ENCODE measurements at places on chromosomes 3 and 15. TPM values are rescaled to one million over a fixed set of nuclear protein-coding genes. Genes with fewer than 3 reads are reported as not detected.

Gene CLDN16
- not detected for total RNA-seq

- no peak for DNase-seq
Observed at GRCh38 chr3:183369627-183370026, 58.8 kb downstream of the MCF2L2 start.

Gene FES
- total RNA-seq: 35.5 TPM

Gene MEIS2
- 85.0 TPM for total RNA-seq

DNA sequence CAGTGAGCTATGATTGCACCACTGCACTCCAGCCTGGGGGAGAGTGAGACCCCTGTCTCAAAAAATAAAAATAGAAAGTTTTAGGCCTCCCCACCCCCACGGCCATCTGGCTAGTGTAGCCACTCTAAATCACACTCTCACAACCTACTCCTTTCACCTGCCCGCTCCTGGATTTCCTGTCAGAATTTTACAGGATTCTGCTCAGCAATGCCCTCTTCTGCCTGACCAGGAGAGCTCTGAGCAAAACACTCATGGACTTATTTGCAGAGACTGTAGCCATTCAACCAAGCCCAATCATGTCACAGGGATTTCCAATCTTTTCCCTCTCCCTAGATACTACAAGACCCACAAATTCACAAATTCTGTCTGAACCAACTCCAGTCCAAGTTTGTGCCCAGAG lies 242.6 kb upstream of the TPRG1 start:
- DNase-seq: no peak

GRCh38 chr3:56219894-56220805 lies 248.1 kb downstream of the ERC2 start:
- DNase-seq: no peak

DNA sequence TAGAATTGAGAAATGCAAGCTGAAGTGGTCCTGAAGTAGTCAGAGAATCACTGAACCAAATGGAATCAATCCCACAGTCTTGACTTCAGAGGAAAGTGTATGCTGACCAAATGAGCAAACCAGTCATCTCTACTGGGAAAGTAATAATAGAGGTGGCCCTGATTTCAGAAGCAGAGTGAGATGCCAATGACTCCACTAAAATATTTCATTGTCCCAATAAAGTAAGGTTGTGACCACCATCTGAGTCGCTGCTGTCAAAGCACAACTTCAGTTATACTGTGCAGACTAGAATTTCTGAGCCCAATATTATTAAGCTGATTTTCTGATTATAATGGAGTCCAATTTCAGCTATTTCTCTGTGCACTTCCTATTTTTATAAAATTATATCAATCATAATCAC lies 334.4 kb upstream of the THBS1 start:
- no peak for DNase-seq

Gene MAGEF1
- 34.1 TPM for total RNA-seq
